Urinary bladder (tissue), 4 donors: ENCODE measurements at places on chromosomes 1 and 21. TPM values are rescaled to one million over a fixed set of nuclear protein-coding genes. Genes with fewer than 3 reads are reported as not detected.

DNA sequence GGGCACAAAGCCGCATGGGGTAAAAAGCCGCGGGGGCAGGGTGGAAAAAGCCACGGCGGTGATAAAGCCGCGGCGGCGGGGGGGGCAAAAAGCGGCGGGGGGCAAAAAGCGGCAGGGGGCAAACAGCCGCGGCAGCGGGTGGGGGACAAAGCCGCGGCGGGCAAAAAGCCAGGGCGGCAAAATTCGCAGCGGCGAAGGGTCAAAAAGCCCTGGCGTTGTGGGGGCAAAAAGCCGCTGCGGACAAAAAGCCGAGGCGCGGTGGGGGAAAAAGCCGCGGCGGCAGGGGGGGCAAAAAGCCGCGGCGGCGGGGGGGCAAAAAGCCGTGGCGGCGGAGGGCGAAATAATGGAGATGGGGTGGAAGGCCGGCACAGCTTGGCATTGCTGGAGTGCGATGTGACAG, 3902.9 kb downstream of the SRGAP2C start:
- no peak for DNase-seq

DNA sequence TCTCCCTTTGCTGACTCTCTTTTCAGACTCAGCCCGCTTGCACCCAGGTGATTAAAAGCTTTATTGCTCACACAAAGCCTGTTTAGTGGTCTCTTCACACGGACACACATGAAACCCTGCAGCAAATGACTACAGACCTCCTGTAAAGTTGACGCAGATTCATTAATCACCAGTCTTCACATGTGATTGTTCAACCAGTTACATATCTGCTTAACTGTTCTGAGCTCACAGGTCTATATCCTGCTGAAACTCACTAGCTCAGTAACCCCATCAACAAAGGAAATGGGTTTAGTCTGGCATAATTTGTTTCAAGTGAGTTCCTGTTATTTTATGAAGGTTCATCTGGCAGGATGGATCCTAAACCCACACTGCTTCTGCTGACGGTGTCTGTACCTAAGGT, 68.4 kb upstream of the GJA8 start:
- DNase-seq: no peak

GRCh38 chr1:3491291-3492246, 37.1 kb downstream of the ARHGEF16 start:
- no peak for DNase-seq

DNA sequence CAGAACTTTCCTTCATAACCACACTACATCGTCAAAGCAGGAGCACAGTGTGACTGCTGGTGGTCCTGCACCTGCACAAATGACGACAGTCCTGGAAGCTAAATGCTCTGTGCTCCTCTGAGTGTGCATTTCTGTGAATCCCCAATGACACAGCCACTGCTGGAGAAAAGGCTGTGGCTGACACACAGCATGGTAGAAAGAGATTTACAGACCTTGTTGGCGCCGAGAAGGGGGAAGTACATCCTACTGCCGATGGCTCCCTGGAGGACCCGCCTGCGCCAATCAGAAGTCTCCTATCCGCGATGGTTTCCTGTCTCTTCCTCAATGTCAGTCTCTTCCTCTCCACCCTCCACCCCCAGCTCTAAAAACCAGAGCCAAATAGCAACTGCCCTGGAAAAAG, 115.4 kb upstream of the RAB4A start:
- no peak for DNase-seq

DNA sequence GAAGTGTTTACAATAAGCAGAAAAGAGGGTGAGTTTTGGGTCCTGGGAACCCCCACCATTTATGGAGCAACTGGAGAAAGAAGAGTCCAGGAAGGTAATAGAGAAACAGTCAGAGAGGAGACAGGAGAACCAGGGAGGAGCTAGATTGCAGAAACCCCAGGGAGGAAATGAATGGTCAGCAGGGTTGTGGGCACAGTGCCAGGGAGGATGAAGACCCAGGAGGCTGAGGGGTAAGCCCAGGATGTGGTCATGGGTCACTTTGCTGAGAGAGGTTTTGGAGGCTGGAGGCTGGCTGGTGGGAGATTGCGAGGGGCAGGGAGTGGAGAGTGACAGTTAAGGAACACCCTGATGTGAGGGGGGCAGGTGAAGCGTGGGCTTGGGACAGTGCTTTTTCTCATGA, 169.9 kb upstream of the CSF3R start:
- DNase-seq: no peak

DNA sequence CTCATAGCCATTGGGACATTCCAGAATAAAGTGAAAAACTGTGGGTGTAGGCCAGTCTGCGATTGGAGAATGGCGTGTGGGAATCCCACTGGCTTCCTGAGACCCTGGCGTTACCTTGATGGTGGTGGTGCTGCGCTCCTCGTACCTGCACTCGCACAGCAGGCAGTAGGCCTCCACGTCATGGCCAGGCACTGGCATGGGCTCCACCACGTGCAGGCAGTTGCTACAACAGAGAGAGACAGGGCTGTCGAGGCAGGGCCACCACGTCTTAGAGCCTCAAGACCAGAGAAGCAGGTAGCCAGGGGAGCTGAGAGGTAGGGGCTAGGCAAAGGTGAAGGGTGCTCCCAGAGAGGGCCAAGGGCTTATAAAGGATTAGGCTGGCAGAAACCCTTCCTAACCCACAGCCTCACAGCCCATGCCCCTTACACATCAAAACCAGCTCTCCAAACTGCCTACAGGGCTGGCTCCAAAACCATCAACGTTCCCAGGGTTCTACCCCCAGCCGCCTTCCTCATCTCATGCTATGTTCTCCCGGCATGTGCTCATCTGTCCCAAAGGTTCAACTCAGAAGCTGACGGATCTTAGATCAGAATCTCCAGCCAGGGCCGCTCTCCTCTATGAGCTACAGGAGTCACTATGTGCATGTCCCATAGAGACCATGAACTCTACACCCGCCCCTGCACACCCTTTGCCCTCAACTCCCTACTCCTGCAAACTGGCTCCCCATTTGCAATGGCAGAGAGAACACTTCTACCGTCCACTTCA, 7.5 kb downstream of the TMEM9 start:
- no peak for DNase-seq

- no peak for DNase-seq
Measured at GRCh38 chr1:183592733-183593132, 2.5 kb upstream of the NCF2 start.

GRCh38 chr1:224784265-224785039, 145.0 kb upstream of the DNAH14 start:
- DNase-seq: no peak

DNA sequence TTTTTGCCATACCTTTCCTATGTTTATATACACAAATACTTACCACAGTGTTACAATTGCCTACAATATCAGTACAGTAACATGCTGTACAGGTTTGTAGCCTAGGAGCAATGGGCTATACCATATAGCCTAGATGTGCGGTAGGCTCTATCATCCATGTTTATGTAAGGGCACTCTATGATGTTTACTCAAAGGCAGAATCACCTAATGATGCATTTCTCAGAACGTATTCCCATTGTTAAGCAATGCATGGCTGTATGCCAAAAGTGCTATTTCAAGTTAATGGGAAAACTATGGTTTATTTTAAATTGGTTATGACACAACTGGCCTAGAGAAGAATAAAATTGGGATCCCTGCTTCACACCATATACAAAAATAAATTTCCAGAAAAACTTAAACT, 36.9 kb upstream of the DISP1 start:
- DNase-seq: no peak

DNA sequence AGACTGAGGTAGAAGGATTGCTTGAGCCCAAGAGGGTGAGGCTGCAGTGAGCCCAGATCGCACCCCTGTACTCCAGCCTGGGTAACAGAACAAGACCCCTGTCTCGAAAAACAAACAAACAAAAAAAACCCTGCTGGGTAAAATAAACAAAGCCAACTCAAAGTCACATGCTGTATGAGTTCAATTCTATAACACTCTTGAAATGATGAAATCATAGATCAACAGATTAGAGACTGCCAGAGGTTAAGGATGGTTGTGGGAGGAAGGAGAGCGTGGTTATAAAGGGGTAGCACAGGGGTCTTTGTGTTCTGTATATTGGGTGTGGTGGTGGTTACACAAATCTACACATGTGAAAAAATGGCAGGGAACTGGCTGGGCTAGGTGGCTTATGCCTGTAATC, 62.5 kb downstream of the TAS1R2 start:
- no peak for DNase-seq

DNA sequence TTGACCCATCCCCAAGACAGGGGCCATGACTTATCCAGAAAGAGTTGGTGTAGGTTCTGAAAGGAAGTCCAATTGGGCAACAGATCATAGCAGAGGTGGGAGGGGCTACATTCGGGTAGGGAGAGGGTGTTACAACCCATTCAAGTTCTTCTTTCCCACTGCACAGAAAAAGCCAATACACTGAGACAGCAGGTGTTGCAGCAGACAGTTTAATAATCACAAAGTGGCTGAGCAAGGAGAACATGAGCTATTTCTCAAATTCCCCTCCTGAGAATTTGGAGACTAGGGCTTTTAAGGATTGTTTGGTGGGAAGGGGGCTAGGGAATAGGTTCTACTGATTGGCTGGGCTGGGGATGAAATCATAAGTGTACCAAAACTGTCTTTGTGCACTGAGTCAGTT, 328.4 kb upstream of the POU3F1 start:
- no peak for DNase-seq

DNA sequence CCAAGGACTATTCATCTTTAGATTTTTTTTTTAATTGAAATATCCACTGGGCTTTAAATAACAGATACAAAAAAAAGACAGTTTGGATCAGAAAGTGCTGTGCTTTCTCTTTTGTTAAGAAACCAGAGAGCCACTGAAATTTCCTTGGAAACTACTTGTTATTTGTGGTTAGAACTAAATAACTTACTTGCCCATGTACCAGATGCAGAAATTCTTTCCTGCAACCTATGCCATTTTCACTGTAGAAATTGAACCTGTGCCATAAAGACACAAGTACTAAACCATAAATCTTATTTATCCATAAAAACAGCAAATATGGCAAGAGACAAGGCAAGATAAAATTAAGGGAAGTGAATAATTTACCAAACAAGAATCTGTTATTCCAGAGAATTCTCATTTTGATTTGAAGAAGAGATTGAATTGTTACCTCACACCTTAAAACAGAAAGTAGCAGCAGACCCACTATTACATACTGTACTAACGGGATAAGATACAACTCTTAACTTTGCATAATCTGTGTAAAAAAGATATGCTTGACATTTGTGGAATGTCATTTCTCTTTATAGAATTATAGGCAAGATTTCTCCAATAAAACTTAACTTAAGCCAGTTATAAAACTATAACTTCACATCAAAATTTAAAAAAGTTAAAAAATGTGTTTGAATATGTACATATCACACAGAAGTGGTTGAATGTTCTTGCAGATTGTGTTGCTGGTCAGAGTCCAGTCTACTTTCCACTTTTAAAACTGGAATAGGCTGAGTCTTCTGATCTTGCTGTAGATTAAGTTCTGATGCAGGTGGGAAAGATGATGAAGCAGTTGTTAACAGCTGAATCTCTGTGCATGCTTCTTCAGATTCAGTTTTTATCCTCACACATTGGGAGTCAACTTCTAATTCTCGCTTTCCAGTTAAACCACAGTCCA, 6.3 kb upstream of the PHTF1 start:
- DNase-seq: no peak

Gene LCK
- total RNA-seq: 0.90 TPM

Gene PTPRC
- total RNA-seq: 34.4 TPM

Gene OR2T29
- total RNA-seq: not detected

Gene CRABP2
- 37.9 TPM for total RNA-seq

Gene RGS16
- 7.9 TPM for total RNA-seq

Gene FTCD
- total RNA-seq: 0.48 TPM

Gene CLCNKB
- total RNA-seq: 0.95 TPM
